ENCODE measurements at places on chromosomes 1 and 21.

DNA sequence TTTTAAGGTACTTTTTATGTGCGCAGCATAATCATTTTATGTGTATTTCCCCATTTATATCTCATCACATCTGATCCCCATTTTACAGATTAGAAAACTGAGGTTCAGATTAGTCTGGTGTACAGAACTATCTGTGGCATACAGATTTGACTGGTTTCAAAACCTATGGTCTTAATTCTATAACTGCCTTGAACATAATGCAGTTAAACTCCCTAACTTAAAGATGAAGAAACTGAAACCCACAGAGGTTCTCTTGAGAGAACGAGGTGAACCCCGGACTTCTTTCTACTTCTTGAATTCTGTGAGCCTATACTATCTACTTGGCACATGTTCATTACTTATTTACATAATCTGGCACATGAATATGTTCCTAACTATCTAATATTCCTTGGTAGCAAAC lies 479.1 kb downstream of the AGBL4 start:
- DNase-seq: no peak

DNA sequence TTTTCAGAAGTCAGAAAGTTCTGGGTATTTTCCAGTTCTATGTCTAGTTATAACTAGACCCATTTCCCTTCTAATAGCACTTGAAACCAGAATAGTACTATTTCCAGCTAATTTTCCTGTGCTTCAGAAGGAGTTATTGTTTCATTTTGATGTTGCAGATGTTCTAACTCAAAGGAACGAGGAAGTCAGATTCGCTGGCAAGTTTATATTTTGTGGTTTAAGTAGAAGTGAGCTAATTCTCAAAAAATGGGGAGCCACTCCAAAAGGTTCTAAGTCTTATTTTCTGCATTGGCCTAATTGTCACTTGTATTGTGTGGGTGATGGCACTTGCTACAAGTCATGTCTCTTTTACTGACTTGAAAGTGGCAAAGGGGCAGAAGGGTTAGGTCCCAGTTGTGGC lies 18.1 kb downstream of the CCDC185 start:
- no peak for DNase-seq

DNA sequence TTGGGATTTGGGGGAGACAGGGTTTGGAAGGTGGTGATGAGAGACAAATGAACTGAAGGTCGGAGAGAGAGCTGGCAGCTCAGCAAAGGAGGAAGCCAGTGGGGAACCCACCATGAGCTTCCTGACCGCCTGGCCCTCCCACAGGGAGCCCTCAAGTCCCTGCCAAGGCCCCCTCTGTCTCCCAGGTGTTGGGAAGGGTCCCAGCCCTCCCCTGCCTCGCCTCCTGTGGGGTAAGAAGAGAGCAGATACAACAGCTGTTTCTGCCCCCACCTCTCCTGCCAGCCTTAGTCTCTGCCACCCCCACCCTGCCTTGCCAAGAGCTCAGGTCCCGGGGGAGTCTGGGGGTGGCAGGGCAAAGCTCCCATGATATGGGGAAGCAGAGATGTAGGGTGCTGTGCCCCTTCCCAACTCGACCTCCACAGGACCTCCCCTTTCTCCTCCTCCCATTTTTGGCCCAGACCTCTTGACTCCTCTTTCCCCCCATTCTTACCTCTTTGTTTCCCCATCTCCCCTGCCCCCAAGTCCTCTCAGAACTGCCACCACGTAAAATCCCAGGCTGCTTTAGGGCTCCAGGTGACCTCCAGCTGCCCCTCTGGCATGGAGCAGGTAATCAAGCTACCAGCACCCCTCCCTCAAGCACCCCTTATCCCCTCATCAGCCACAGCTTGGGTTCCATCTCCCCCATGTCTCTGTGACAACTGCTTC lies 556 bp downstream of the S100A1 start:
- DNase-seq: peak; percentile 17

DNA sequence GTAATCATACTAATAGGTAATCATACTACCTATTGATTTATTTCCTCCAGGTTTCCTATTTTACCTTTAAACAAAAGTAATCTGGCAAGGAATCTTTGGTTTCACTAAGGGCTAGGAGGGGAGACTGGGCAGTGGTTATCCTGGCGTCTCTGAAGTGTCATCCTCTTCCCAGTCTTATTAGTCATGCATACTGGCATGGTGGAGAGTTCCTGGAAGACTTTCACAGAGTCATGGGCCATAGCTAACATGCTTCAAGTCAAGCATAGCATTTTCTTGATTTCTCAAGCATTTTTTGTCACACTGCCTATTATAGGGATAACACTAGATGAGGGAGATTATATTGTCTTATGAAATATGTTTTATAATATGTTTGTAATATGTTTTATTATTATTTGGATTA lies 64.0 kb upstream of the ASB17 start:
- no peak for DNase-seq

DNA sequence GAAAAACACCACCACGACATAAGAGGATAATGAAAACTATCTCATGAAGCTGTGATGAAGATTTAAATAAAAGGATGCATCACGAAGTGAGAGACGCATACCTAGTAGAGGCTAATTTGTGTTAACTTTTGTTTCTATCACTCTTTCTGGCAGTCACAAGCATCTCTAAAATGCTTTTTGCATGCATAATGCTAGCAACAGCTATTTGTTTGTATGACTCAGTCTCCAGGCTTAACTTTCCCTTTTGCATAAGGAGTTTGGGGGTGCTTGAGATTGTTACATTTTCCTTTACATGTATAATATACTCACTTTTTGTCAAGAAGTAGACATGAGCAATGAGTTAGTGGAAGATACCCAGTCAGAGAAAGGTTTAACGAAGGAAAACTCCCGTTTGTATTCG lies 385.4 kb downstream of the DISC1 start:
- no peak for DNase-seq

- no peak for DNase-seq
Observed at GRCh38 chr1:76084029-76084627, 9.6 kb downstream of the ST6GALNAC3 start.

DNA sequence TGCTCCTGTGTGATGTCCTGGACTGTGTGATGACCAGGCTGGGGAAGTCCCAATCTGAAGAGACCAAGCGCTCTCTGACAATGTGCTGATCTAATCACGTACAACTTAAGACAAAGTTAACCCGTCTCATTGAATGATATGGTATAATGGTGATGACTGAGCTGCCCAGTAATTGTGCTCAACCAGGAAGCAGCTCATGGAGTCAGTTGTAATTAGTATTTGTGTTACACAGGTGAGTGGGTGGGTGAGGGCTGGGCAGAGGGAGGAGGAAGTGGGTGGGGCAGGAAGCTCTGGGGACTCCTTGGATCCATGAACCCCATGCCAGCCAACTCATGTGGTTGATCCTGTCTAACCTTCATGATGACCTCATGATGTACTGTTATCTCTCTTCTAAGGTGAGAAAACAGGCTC lies 8.7 kb upstream of the ECE1 start:
- no peak for DNase-seq

DNA sequence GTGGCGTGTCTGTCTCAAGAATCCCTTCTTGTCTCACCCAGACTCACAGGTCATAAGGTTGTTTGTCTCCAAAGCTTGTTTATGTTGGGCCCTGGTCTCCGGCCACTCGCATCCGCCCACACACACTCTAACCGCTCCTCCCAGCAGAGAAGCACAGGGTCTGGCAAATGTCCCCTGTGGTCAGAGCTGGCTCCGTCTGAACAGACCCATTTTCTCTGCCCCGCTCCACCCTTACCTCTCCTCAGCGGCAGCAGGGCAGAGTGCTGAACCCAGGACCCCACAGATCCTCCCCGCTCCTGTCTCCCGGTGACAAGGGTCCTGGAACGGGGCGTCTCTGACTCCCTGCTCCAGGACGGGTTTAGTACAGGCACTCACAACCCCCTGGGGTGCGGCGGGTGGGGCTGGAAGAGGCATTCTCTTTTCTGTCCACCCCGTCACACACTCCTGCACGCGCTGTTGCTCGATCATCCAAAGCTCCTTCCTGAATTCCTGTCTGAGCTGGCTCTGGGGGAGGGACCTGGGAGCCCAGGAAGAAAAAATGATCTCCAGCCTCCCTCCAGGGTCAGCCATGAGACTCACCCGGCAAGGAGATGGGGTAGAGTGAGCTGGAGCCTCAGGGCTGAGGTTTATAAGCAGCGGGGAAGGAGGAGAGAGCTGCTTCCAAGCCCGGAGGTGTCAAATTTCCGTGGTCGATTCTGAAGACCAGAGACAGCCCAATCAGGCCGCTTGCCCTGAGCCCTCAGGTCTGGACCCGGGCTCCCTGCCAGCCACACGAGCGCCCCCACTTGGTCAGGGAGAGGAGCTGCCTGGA lies at the start of gene S100A13:
TSS of gene S100A13 (minus strand) at position 602 of the 811 bp plus-strand sequence. CDS start 1,033 bp downstream, outside the sequence.
- DNase-seq: peak; percentile 85

DNA sequence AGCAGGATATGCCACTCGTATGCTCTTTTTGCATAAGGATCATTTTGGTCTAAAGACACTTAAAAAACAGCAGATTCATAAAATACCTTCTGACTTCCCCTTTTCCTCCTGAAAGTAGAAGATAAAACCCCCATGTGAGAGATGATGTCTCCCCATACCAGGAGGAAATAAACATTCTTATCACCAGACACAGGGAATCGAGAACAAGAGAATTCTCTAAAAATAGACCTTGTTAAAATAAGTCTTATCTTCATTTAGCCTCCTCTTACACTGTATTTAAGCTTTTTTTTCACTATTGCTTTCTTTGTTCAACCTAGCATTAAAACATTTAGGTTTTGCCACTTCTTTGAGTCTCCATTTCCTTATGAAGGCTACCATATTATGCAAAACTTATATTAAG lies 709.3 kb downstream of the KCNT2 start:
- DNase-seq: no peak

DNA sequence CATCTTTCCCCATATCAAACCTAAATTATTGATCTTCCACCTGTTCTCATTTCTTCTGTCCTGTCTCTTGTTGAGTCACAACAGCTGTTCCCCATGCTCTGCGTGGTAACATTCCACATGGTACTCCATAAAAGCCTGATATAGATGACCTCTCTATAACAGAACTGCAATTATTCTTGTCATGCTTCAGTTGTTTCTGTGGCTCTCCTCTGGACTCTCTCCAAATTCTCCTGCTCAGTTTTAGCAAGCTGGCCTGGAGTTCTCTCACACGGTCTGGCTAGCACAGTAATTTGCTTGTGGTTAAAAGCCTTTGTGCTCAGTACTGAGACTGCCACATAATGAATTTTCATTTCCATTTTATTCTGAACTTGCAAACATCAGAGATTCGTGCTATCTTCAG lies 10.6 kb upstream of the LRRC39 start:
- peak; percentile 94 for DNase-seq

- no peak for DNase-seq
Observed at GRCh38 chr21:20627594-20627993, 370.6 kb upstream of the NCAM2 start.

DNA sequence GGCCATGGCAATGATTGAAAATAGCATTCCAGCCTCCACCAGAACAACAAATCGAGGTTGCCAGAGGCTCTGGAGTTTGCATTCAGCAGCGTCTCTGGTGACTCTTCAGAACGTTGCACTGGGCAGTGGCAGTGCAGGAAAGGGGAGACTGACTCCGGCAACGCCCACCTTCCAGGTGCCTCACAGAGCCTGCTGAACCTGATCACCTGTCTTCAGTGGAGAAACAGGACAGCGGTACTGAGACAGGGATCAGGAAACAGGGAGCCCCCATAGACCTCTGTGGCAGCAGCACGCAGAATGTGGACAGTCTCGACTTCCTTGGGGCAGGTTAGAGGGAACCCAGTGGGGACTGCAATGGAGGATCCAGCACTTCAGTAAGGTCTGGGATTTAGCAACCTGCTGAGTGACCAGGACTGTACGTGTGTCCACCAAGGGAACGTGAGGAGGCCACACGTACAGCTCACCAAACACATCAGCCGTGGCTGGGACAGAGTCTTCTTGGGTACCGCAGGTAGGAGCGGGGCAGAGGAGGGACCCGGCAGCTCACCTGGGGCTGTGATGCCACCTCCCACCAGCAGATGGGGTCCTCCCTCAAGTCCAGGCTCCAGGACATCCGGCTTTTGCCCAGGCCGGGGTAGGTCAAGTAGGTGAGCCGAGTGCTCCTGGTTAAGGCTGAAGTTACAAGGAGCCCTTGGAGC lies 128.6 kb downstream of the PRDM2 start:
- DNase-seq: no peak

- DNase-seq: no peak
Observed at GRCh38 chr1:101257500-101258325, 20.9 kb downstream of the S1PR1 start.

- DNase-seq: no peak
Observed at GRCh38 chr21:42468491-42469131, 27.4 kb downstream of the RSPH1 start.

GRCh38 chr1:156717351-156717750 lies 10.9 kb upstream of the METTL25B start:
- DNase-seq: peak; percentile 63

DNA sequence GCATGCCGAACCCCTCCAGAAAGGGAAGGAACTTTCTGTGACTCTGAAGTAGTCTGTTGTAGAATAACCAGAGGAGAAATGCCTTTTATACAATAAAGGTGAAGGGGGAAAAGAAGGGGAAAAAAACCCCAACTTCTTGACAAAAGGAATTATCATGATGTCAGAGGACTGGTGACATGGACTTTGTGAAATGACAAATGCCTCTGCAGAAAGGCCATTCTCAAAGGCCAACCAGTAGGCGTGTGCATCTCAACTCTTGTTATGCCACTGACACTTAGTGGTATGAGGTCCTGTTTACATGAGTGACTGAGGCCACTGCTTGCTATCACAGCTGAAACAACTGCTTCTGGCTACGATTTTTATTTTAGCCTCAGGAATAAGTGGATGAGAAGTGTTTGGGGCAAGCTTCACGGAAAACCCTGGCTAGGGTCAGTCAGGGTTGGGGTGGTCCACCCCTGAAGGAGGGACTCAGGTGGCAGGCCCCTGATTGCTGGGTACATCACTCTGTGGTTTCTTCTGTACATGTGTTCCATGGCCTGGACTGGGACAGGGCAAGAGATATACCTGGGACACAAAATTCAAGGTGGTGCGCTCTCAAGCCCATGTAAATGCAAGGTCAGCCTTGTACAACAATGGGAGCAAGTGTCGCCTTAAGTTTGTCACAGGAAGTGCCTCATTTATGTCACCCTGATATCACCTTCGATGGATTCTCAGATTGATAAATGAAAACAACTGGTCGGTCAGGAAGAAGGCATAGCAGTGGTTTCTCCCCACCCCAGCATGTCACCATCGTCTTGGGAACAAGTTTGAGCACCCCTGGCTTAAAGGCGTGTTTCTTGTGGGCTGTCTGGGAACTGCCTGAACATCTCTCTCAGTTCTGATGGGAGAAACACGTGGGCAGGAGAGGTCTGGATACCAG lies 12.4 kb downstream of the RUNX1 start:
- no peak for DNase-seq

GRCh38 chr1:200856716-200857357 lies 15.9 kb upstream of the GPR25 start:
- no peak for DNase-seq

- DNase-seq: peak; percentile 15
Observed at GRCh38 chr1:18556364-18556763, 74.3 kb upstream of the PAX7 start.

GRCh38 chr1:67584938-67585337 lies 100.1 kb upstream of the GADD45A start:
- no peak for DNase-seq

DNA sequence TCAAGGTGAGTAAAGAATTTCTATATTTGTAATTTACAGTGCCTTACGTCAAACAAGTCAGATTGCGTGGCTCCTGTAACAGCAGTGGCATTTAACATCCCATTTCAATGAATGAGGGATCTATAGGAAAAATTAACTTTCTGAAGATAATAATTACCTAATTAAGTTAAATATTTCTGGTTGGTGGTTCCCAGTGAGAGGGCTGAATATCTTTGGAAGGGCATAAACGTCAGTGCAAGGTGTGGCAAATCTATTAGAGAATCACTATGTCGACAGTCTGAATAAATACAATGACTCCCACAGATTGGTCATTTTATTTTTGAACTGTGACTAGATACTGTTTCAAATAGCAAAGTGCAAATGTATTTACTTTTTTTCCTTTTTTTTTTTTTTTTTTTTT lies 80.0 kb downstream of the S1PR1 start:
- DNase-seq: no peak
